ENCODE measurements at places on chromosomes 1 and 21.
A peak's percentile ranks its signal among the peaks of the same experiment; 100 is the strongest.

DNA sequence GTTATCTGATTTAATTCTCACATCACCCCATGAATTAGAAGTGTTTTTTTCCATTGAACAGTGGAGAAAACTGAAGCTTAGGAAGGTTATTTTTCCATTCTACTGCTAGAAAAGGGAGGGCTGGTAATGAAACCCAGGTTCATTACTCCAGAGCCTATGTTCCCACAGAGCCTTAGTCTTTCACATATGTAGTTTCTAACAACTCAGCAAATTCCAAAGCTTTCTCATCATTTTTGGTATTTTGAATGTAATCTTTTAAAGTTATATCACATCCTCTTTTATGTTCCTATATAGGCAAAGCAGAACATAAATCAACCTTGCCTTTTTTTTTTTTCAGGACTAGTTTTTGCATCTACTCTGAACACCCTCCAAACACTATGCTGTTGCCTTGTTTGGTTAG, 131.9 kb upstream of the BEND5 start:
- DNase-seq, result no peak

GRCh38 chr1:232615306-232615800, 14.6 kb downstream of the SIPA1L2 start:
- no peak for DNase-seq

DNA sequence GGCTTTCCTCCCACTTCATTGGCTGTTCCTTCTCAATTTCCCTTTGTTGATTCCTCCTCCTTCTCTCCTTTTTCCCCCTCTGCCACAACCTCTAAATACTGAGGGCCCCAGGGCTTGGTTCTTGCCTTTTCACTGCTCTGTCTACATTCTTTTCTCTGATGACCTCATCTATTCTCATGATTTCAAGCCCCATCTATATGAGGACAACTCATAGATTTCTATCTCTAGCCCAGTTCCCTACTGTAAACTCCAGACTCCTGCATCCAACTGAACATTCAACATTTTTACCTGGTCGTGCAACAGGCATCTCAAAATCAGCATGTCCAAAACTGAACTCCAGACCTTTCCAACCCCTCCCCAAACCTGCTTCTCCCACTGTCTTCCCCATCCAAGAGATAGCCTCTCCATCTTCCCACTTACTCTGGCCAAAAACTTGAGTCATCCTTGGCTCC, 11.5 kb upstream of the SLC9A1 start:
- DNase-seq, result no peak

DNA sequence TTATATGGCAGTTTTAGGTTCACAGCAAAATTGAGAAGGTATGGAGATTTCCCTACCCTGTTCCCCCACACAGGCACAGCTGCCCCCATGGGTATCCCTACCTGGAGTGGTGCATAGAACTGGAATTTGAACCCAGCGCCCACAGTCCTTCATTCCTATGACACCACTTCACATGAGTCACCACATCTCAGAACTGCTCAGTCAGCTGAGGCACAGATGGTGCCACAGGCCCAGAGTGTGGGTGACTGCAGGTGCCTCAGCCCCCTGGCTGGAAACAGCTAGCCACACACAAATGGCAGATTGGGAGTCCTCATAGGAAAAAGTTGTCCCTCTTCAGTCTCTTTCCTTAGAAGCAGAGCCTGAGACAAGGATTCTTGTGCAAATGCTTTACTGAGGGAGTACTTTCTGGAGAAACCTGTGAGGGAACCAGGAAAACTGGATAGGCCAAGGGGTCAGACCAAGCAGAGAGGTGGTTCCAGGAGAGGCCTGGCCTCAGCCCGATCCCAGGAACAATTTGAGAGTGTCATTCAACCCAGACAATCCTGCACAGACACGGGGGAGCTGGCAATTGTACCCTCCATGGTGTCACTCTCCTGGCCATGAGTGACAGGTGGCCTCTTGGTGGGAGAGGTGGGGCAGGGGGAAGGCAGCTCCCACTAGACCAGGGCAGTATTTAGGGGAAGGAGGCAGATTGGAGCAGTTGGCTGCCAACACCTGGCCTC, 6.9 kb downstream of the PLA2G2D start:
- DNase-seq, result no peak

DNA sequence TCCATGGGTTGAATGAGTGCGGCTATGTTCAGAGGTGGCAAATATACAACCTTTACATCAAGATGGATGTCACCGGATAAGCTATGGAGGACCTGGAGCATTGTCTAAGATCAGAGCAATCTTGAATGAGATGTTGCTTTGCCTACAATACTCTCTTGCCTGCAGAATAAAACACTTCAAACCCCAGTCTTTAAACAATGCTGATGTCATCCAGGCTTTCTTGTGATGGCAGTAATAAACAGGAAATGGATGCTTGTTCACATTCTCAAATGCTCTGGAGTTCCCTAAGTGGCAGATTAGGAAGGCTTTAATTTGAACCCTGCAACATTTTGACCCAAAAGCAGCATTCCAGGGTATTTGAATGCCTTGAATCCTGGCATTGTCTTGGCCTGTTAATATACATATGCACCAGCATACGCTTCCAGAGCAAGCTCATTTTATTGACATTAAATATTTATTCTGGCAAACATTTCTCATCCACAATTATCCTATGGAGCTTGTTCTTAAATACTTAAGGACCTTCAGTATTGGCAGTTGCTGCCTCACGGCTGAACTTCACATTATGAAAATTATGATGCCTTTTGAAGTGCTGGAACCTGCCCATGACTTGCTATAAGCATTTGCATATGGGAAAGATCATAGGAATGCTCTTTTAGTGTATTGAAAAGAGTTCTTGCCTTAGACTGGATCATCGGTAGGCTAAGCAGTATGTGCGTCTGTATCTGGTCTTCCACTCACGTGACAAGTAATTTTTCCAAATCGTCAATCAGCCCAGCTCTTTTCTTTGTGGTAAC, 422.7 kb downstream of the SIPA1L2 start:
- DNase-seq, result no peak

- no peak for DNase-seq
Observed at GRCh38 chr1:237386362-237387143, 344.6 kb downstream of the RYR2 start.

DNA sequence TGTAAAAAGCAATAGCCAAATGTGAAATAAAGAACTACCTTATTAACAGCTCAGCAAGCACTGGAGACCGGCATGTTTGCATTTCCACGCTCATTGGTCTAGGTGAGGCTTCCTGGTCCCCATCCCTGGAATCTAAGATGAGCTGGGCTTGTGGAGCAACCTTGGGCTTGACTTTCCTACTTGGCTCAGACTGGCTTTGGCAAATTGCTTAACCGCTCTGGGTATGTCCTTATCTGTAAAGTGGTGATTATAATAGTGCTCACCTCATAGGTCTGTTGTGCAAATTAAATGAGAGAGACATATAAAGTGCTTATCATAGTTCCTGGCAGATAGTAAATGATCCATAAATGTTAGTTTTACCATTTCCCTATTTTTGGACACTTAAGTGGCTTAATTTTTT, 49.4 kb upstream of the CACNA1E start:
- DNase-seq, result no peak

DNA sequence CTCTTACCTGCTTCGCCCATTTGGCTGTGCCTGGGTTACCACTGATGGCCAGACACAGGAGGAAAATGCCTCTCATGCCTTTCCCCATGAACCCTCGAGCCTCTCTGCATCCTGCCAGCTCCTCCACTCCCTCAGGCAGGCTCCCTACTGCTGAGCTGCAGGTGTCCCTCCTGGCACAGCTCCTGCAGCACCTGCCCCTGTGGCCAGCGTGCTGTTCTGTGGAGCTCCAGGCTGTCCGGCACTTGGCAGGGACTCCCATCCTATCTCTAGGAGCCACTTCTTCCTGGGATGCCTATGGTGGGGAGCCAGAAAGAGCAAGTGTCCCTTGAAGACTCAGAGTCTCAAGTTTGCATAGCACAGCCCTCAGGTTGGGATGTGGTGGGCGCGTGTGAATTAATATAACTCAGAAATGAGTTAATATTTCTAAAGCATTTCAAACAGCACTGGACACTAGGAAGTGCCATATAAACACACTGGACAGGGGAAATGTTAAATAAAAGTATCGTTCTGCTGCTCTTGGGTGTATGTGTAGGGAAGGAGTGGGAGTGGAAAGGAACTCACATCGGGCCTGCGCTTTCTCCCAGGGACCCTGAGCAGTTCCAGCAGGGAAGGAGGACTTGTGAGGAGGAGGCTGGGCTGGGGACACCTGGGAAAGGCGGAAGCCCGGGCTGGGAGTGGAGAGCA, 2.7 kb downstream of the LRRC71 start:
- DNase-seq, result no peak

GRCh38 chr1:230160957-230161771, 94.1 kb downstream of the GALNT2 start:
- no peak for DNase-seq

GRCh38 chr1:225299624-225300023, 128.2 kb downstream of the LBR start:
- DNase-seq, result no peak

GRCh38 chr1:235077571-235078479, 50.8 kb downstream of the TOMM20 start:
- DNase-seq, result no peak

DNA sequence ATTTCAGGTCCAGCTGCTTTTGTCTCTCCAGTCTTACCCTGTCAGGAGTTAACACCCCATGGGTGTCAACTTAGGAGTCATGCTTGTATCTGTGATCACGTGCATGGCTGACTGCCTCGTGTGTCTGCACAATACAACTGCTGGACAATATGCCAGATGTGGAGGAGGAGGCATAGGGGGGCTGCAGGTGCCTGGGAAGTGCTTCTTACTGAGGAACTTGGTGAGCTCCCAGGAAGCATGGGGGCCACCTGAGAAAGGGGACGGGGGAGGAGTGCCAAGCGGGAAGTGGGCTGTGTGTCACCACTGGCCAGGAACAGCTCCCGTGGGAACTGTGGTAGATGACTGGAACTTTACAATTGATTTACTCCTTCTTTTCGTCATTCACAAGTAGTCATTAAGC, 9.5 kb downstream of the RHEX start:
- no peak for DNase-seq

DNA sequence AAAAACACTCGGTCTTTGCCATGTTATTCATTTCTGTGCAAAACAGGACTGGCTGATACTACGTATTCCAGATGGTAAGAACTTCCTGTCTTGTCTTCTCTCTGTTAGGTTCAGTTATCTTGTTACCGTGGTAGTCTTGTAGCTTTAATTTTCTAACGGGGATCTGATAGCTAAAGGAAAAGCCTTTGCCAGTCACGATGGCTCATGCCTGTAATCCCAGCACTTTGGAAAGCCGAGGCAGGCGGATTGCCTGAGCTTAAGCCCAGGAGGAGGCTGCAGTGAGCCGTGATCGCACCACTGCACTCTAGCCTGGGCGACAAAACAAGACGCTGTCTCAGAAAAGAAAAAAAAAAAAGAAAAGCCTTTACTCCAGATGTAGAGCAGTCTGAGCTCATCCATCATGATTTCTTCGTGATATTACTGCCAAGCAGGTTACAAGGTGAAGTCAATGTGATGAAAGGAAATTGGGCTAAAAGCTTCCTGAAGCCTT, 11.1 kb upstream of the MSTO1 start:
- DNase-seq, result no peak

- no peak for DNase-seq
Observed at GRCh38 chr1:246527402-246528088, 20.5 kb upstream of the SMYD3 start.

DNA sequence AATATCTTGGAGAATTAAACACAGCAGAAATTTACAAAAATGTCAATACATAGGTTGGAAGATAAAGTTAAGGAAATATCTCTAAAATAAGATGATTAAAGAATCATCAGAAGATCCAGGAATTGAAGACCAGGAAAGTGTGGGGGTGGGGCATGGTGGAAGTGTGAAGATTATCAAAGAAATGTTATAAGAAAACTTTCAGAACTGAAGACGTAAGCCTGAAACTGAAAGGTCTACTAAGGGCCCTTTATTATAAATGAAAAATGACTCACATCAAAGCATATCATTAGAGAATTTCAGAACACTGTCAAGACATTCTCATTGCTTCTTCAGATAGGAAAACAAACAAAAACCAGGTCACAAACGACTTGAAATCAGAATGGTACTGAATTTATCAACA, 92.4 kb upstream of the DPT start:
- DNase-seq, result no peak

DNA sequence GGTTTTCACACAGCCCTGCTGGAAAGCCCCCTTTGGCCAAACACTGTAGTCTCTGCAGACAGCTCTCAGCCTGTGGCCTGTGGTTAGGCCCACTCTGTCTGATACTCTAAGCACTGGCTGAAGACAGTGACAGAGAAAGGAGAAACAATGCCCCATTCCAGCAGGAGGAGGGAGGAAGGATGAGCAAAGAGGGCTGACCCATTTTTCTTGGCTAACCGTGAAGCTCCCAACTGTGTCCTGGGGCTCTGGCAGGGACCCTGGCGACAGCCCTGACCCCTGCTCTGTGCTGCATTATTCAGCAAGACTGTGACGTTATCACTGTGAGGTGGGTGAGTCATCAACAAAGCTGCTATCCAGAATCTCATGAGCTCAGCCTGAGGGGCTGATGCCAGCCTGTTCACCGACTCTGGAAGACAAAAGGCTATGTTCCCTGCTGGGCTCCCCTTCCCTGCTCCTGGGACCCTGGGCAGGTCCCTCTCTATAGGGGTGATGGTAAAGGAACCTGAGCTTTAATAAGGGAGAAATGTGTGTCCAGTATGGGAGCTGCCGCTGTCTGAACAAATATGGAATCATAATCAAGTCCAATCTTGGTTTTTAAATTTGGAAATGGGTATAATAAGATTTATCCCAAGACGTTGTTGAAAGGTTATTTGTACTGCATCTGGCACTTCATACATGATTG, 107.0 kb downstream of the RHOU start:
- DNase-seq, result no peak

DNA sequence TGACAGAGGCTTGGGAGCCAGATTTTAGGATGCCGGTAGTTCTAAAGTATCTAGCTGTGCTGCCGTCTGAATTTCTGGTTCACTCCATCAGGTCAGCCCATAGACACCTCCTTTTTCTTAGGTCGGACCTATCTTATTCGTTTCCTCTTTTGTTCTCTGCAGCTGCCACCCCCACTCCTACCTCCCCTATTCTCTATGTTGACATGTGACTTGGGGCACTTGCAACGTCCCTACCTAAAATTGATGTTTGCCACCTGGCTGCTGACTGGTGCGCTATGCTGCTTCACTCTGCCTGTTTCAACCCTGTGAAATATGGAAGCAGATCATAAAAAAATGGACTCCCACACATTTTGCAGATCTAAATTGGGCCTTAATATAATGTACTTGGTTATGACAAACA, 55.3 kb downstream of the PBX1 start:
- no peak for DNase-seq

- no peak for DNase-seq
Observed at GRCh38 chr1:186899977-186900376, 71.2 kb downstream of the PLA2G4A start.

DNA sequence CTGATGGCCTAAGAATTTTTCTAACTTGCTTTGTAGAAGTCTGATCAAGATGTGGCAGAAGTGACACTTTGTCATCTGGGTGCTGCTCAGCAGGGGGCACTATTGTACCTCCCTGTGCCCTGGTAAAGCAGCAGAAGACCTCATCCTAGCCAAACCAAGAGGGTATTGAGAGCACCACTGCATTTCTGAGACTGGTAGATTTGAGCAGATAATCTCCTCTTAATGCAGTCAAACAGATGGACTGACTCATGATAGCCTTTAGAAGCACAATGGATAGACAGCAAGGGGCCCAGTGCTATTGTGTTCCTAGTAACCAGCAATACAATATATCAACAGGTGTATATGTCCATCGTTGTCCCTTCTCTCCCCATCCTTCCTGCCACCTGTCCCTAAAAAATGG, 5.7 kb downstream of the TPM3 start:
- peak; percentile 27 for DNase-seq

- DNase-seq, result no peak
Observed at GRCh38 chr1:54838565-54839180, 37.5 kb upstream of the TTC22 start.

- no peak for DNase-seq
Observed at GRCh38 chr1:147129116-147129873, 43.0 kb downstream of the PRKAB2 start.
